ENCODE measurements at places on chromosomes 1 and 21.

- H3K4me1 ChIP-seq, result no peaks in the 10 kb centered on the region
- no peak for DNase-seq
- no peaks in the 10 kb centered on the region for H3K27me3 ChIP-seq
- H3K4me3 ChIP-seq, result no peak overlapping the region
- H3K36me3 ChIP-seq, result no peaks in the 10 kb centered on the region
- H3K27ac ChIP-seq, result no peak overlapping the region
Measured at GRCh38 chr1:159751031-159751430, 29.7 kb upstream of the DUSP23 start.

- H3K27ac ChIP-seq, result no peak overlapping the region
- no peaks in the 10 kb centered on the region for H3K36me3 ChIP-seq
- no peaks in the 10 kb centered on the region for H3K27me3 ChIP-seq
- H3K4me1 ChIP-seq, result no peaks in the 10 kb centered on the region
- DNase-seq, result no peak
- no peak overlapping the region for H3K4me3 ChIP-seq
Measured at GRCh38 chr1:93483200-93483599, 35.3 kb downstream of the FNBP1L start.

- H3K36me3 ChIP-seq, result peaks cover 2% of the 10 kb centered on the region
- H3K4me3 ChIP-seq, result no peak overlapping the region
- H3K4me1 ChIP-seq, result peaks cover 9% of the 10 kb centered on the region
- peak; percentile 34 for DNase-seq
Measured at GRCh38 chr1:33088119-33088906, 7.4 kb downstream of the AZIN2 start.

DNA sequence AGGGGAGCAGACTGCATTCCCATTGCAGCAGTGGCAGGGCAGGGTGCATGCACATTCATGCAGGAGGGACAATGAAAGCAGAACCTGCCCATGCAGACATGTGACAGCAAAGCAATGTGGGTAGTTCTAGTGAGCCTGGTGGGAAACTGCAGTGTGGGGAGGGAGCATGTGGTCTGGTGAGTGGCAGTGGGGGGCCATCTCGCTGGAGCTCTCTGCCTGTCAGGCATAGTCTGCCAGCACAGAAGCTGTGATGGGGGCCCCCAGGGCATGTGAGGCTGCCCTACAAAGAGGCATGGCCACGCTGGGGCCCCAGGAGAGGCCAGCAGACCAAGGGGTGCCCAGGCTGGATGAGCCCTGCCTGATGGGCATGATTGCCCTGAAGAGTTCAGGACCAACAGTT, 579.7 kb downstream of the PTPRC start:
- no peak overlapping the region for H3K4me3 ChIP-seq
- no peak overlapping the region for H3K27ac ChIP-seq
- no peaks in the 10 kb centered on the region for H3K36me3 ChIP-seq
- H3K4me1 ChIP-seq, result no peaks in the 10 kb centered on the region
- H3K27me3 ChIP-seq, result no peaks in the 10 kb centered on the region

DNA sequence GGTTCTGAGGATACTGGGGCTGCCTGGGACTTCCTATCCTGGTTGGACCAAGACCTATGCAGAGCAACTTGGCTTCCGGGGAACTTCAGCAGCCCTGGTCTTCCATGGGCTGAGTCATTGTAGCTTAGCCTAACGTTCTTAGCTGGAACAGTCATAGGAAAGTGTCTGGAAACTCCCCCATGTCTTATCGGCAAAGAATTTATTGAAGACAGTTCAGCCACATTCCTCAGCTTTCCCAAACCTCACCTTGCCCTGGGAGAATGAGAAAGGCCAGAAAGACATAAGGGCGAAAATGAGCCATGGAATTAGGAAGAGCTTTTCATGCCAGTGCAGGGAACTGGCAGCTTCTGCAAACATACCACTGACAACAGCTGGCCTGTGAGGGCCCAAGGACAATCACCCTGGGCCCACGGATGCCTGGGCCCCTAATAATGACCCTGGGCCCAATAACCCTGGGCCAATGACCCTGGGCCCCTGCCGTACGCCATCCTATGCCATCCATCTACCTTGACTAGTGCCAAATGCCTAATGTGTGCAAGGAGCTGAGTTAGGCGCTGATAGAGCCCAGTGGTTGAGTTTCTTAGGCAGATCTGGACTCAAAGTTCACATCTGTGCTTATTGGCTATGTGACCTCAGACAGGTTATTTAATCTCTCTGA, 114.4 kb upstream of the GADD45A start:
- no peaks in the 10 kb centered on the region for H3K27me3 ChIP-seq
- peak; percentile 97 for DNase-seq
- no peak overlapping the region for H3K4me3 ChIP-seq
- H3K36me3 ChIP-seq, result no peaks in the 10 kb centered on the region
- H3K27ac ChIP-seq, result peak overlapping the region; percentile 13

GRCh38 chr1:55179177-55179835, 35.9 kb downstream of the USP24 start:
- H3K27ac ChIP-seq, result no peak overlapping the region
- H3K4me1 ChIP-seq, result no peaks in the 10 kb centered on the region
- no peaks in the 10 kb centered on the region for H3K27me3 ChIP-seq
- H3K4me3 ChIP-seq, result no peak overlapping the region

GRCh38 chr1:117114877-117115276, 6.7 kb downstream of the TRIM45 start:
- no peak for DNase-seq

DNA sequence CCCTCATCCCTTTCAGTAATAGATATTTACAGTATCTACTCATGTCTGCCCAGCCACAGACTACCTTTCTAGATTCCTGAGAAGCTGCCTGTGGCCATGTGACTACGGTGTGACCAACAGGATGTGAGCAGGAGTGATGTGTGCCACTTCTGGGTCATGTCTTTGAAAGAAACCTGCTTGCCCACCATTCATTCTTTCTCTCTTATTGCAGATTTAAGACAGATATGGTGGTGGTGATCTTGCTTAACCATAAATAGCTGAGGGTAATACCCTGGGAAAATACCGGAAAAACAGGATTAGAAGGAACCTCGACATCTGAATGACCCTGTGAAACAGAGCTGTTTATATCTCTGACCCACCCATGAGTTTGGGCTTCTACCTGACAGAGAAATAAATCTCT, 41.6 kb upstream of the GUCA2A start:
- H3K27me3 ChIP-seq, result no peaks in the 10 kb centered on the region
- H3K4me3 ChIP-seq, result no peak overlapping the region
- peaks cover 4% of the 10 kb centered on the region for H3K4me1 ChIP-seq
- no peak for DNase-seq
- no peak overlapping the region for H3K27ac ChIP-seq
- peaks cover 4% of the 10 kb centered on the region for H3K36me3 ChIP-seq

- no peak overlapping the region for H3K27ac ChIP-seq
- H3K27me3 ChIP-seq, result no peaks in the 10 kb centered on the region
- H3K4me1 ChIP-seq, result no peaks in the 10 kb centered on the region
- DNase-seq, result no peak
- no peak overlapping the region for H3K4me3 ChIP-seq
- no peaks in the 10 kb centered on the region for H3K36me3 ChIP-seq
Measured at GRCh38 chr21:44402323-44403105, 49.1 kb downstream of the TRPM2 start.

DNA sequence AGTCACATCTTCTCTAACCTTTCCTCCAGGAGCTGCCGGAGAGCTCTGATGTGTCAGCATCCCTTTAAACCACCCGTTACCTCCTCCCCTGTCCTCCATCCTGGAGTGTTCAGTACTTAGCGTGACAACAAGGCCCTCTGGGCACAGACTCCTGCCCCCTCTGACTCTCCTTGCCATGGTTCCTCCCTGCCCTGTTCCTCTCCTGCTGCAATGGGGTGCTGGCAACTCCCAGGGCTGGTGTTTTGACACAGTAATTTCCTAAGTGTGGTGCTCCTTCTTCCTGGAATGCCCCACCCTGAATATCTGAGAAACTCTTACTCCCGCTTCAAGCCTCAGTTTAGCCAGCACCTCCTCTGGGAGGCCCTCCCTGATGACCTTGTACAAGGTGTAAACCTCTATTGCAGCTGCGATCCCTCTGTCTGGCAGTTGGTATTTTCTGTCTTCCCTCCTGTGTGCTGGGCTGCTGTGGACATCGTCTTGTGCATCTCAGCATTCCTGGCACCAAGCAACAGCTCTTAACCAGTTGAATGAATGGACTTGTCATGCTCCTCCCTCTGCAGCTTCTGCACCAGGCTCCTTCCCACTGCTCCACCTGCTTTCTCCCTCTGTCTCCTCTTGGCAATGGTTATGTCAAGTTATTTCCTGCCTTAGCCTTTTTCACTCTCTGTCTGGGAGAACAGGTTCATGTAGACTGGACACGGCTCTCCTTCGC, 48.2 kb upstream of the ETV3 start:
- no peak overlapping the region for H3K27ac ChIP-seq
- peaks cover 46% of the 10 kb centered on the region for H3K27me3 ChIP-seq
- no peak overlapping the region for H3K4me3 ChIP-seq
- H3K36me3 ChIP-seq, result no peaks in the 10 kb centered on the region

Measured in IMR-90 (cell line).